Mucosa of descending colon (tissue), 3 donors: ENCODE measurements at places on chromosomes 2 and 18.
A peak's percentile ranks its signal among the peaks of the same experiment; 100 is the strongest.

- DNase-seq: no peak
Observed at GRCh38 chr18:48829443-48830149, 121.2 kb downstream of the SMAD7 start.

- DNase-seq: no peak
Observed at GRCh38 chr18:57149051-57149450, 2.2 kb downstream of the BOD1L2 start.

GRCh38 chr2:203022751-203023150 lies 8.1 kb downstream of the NBEAL1 start:
- DNase-seq: no peak

DNA sequence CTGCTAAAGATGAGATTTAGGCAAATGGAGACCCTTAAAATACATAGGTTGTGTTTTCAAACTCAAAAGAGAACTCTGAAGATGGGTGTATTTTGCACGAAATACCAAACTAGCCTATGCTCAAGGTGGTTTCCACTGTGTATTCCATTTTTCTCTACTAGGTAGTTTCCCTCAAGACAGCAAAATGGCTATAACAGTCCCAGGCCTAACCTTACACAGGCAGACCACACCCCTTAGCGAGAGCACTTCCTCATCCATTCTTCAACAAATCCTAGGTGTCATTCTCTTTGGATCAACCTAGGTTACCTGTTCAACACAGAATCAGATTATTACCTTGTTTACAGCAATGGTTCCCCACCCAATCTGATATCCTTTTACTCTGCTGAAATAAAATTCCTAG lies 42.6 kb downstream of the HNRNPLL start:
- DNase-seq: no peak

GRCh38 chr2:176763851-176764404 lies 448.7 kb upstream of the HNRNPA3 start:
- DNase-seq: no peak

GRCh38 chr18:72922895-72923294 lies 55.1 kb upstream of the NETO1 start:
- DNase-seq: no peak

GRCh38 chr2:26330114-26330549 lies 15.8 kb upstream of the SELENOI start:
- DNase-seq: peak; percentile 97

- DNase-seq: no peak
Observed at GRCh38 chr2:196159221-196159892, 12.0 kb downstream of the STK17B start.

GRCh38 chr2:106572541-106573450 lies 85.6 kb downstream of the CD8B2 start:
- no peak for DNase-seq

DNA sequence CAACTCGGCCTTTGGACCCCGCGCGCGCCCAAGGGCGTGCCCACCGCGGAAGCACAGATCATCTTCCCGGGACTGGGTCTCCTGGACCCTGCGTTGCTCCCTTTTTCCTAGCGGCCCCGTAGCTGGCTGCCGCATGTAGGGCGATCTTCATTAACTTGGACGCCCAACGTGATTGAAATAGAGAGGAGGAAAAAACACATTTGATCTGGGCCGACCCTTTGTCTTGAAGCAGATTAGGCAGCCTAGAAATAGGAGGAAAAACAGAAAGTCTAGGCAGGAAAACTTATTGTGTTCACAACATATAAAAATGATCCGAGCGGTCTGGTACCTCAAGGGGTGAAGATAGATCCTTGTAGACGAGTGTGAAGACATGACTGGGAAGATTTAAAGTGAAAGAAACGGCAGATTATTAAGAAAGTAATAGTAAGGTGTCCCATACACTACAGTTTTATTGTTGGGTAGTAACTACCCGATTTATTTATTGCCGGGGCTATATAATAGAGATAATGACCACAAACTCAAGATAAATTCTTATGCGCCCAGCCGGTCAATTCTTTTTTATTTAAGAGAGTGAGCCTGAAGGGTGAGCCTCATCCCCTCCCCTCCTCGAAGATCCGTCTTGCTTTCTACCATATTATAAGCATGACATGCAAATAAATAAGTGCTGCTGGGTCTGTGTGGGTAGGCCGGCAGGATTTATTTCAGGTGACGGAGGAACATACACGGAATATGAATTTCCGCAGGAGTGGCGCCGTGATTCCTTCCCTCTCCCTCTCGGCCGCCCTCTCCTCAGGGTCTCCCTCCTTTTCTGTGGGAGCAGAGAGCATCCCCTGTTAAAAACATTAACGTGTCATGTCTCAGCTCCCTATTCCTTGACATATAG lies 147.4 kb downstream of the MEIS1 start:
- no peak for DNase-seq

DNA sequence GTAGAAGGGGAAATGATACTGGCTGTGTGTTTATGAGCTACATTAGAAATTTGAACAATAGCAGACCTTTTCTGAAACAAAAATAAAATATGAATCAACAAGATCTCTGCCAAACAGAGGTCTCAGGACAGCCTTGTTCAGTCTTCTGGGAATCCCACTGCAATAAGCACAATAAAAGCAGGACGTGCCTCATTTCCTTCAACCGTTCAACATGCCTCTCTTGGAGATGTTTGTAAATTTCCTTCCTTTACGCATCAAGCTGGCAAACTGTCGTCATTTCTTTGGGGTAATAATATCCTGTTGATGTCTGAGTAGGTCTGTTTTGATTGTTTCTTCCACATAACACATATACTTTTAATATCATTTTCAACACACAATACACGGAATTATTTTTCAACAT lies 77.2 kb downstream of the TCF4 start:
- no peak for DNase-seq

- no peak for DNase-seq
Observed at GRCh38 chr2:72744049-72744448, 81.8 kb downstream of the EXOC6B start.

DNA sequence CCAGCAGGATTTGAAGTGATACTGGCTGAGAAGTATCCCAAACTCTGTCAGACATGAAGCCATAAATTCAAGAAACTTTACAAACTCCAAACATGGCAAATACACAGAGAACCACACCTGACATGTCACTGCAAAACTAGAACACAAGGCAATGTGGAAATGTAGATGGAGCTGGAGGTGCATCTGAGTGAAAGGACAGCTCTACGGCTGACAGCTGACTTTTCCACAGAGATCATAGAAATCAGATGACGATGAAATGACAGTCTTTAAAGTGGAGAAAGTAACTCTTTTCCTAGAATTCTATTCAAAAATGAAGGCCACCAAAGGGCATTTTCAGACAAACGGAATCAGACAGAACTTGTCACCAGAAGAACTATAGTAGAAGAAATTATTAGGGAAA lies 97.5 kb downstream of the LDLRAD4 start:
- DNase-seq: no peak

DNA sequence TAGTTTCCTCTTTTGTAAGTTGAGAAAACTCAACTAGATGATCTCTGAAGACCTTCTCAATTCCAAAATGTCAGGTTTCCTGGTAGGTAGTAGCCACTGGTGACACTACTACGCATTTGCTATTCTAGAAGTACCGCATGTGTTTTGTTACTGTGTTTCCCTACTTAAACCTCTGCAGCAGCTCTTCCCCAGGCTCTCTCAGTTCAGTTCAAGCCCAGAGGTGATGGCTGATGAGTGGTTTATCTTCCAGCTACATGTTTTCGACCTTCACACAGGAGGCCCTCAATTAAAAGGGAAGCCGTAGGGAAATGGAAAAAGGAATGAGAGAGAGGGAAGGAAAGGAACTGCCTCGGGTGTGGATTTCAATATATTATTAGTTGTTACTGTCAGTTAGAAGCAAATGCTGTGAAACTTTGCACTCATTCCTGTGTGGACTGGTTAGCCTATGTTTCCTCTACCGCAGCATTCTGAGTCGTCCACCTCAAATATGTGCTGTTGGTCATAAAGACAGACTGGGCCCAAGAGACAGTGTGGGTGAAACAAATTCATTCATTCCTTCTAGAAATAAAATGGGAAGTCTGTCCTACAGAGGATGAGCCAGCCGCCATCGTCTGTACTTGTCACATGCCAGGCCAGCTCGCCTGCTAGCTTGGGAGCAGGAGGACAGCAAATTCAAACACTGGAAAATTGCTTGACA lies 455.2 kb upstream of the RAB12 start:
- DNase-seq: no peak

GRCh38 chr18:8264861-8265411 lies 344.3 kb upstream of the RAB12 start:
- no peak for DNase-seq

- no peak for DNase-seq
Observed at GRCh38 chr2:225534697-225535096, 135.2 kb downstream of the NYAP2 start.

GRCh38 chr18:26738706-26739105 lies 126.8 kb downstream of the AQP4 start:
- no peak for DNase-seq

DNA sequence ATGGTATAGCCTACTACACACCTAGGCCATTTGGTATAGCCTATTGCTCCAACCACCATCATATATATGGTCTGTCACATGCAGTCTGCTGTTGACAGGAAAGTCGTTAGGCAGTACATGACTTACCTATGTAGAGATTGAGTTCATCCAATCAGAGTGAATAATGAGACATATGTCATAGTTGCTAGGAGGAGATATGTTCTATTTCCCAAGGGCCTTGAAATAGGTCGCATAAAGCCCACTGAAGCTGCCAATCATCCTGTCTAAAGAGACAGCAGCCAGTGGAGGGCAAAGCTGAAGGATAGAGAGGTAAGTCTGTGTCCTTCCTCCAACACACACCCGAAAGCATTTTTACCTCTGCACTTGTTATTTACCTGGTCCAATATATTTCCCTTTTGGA lies 263.4 kb downstream of the PTPRM start:
- no peak for DNase-seq

DNA sequence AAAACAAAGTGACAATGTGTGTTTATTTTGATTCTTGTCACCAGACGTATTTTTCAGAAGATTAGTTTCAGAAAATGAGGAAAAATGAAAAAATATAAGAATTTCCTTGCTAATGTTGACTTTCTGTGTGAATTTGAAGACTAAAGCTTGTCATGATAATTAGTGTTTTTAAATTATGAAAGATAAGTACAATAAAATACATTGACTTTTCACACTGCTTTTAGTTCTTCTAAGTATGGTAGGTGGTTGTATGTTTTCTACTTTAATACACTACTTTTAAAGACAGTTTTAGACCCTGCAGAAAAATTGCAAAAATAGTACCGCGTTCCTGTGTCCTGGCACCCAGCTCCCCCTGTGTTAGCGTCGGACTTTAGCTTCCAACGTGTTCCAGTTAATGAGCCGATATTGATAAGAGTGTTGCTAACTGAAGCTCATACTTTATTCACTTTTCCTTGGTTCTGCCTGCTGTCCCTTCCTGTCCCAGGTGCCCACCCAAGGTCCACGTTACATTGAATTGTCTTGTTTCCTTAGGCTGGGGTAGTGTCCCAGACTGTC lies 695 bp downstream of the RBFA start:
- DNase-seq: no peak

- DNase-seq: no peak
Observed at GRCh38 chr2:23412556-23413155, 27.7 kb downstream of the KLHL29 start.

GRCh38 chr2:71720283-71720560 lies 266.9 kb downstream of the DYSF start:
- DNase-seq: no peak

- no peak for DNase-seq
Observed at GRCh38 chr2:3130889-3131635, 246.6 kb downstream of the EIPR1 start.

DNA sequence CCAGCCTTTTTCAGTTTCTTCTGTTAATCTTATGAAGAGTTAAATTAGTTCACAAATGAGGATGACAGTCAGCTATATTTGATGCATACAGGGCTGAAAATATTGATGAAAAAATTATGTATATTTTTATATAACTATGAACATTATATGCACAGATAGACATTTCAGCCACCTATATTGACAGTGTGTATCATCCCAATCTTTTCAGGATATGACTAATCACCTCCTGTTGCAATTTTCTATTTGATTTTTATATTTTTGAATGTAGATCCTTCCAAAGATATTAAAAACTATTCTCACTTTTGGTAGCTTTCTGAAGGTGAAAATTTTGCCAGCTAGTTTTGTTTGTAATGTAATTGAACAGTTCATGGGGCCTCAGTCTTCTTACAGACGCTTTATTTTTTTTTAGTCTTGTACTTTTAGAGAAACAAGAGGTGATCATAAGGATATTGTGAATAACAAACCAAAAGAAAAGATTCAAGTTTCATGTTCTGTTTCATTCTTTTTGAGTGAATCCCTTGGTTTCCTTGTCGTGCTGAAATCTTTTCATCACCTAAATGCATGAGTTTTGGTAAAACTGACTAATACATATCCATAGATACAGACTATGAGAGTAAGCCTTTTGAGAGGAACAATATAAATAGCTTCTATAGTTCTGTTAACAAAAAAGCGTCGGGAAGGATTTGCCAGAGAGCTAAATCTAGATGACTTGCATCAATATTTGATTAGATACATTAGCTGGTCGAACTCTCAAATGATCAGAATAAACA lies 123.1 kb downstream of the ARHGAP15 start:
- DNase-seq: no peak

- no peak for DNase-seq
Observed at GRCh38 chr18:23085066-23085465, 50.2 kb upstream of the CABLES1 start.

DNA sequence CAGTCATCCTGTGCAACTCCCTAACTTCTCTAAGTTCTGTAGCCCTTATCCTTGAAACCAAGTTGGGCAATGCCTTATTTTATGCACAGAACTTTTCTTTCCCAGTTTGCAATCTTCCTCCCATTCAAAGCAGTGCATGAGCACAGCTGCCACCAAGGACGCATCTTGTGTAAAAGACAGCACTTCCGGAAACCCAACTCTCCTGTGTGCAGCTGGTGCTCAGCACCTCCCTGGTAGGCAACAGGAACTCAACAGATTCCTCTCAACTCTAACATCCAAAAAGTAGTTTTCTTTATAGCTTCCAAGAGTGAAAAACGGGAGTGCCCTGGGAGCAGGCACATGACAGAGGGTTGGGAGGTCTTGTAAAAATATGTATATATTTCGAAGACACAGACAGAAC lies 2.2 kb downstream of the TMEM18 start:
- no peak for DNase-seq
